ENCODE measurements at places on chromosomes 1 and 21. TPM values are rescaled to one million over a fixed set of nuclear protein-coding genes. Genes with fewer than 3 reads are reported as not detected.

- DNase-seq, result no peak
These were observed 29.1 kb downstream of the PRSS38 start for GRCh38 chr1:227844320-227845146.

Gene APH1A
- total RNA-seq, result 140 TPM

GRCh38 chr1:46619656-46620258 lies 3.1 kb upstream of the MOB3C start:
- no peak for DNase-seq

Gene NTRK1
- total RNA-seq, result 0.10 TPM

DNA sequence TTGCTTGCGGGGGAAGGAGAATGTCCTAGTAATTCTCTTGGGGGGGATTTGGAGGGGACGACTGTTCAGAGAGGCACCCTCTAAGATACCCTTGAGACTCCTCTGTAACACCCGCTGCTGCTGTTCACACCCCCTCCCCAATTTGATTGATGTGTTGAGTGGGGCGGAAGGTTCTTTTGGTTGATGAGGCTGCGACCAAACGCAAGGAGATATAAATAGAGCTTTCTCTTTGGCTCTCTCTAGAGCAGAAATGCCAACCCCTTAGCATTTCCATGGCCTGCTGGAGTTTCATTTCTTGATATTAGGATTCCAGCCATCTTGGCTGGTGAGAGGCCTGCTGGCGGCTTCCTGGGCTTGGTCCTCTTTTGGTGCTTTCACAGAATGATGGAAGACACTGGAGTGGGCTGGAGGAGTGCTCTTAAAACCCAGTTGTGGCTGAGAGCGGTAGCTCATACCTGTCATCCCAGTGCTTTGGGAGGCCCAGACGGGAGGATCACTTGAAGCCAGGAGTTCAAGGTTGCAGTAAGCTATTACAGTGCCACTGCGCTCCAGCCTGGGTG lies 2.0 kb downstream of the PIK3CD start:
- DNase-seq, result no peak

DNA sequence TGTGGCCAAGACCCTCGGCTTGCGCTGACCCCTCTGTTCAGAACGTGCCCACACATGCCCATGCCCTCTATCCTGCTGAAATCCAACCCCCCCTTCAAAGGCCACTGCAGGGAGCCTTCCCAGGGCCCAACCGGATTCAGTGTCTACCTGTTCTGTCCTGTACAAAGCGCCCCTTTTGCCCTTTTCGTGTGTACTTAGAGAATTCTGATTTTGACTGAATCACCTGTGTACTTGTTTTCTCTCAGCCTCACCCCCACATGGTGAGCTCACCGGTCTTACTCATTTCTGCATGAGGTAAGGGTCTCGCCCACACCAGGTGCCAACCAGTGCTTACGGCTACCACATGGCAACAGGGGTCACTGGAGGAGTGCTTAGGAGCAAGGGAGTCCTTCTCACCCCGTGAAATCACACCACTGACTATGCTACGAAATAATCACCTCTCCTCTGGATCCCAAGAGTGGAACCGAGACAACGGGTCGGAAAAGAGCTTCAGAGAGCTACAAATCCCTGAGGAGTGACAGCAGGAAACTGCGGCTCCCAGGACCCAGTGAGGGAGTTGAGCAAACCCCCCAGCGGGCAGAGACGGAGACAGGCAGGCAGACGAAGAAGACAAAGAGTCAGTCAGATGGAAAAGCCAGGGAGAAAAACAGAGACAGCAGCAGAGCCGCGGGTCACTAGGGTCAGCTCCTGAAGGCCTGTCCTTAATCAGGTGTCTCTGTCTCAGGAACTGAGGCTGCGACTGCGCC lies 2.1 kb upstream of the S100A2 start:
- peak; percentile 41 for DNase-seq

DNA sequence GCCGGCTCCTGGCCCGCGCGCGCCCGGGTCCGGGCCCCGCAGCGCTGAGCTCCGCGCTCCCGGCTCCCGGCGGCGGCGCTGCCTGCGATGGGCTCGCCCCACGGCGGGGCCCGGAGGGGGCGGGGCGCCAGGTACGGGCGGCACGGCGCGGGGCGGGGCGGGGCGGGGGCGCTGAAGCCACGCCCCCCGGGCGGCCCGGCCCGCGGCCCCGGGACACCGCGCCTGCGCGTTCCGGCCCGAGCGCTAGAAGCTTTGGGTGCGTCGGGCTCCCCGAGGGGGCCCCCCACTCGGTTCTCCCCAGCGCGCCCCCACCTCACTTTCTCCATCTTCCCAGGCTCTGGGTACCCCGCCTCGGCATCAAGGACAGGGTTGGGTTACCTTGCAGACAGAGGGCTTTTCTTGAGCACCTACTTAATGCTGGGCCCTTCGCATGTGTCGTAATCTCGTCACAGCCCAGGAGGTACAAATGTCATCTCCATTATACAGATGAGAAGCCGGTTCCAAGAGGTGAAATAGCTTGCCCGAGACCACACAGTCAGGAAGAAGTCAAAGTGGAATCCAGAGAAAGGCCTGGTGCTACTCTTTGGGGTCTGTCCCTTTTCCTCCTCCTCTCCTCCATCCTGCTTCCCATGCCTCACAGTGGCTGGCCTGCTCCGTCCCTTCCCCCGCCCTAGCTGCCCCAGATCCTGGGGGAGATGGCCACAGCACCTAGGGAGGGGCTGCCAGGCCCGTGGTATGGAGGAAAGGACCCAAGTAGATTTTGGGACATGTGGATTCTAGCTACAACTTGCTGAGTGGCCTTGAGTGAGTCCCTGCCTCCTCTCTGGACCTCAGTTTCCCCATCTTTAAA lies 46.5 kb downstream of the RAP1GAP start:
- DNase-seq, result no peak

DNA sequence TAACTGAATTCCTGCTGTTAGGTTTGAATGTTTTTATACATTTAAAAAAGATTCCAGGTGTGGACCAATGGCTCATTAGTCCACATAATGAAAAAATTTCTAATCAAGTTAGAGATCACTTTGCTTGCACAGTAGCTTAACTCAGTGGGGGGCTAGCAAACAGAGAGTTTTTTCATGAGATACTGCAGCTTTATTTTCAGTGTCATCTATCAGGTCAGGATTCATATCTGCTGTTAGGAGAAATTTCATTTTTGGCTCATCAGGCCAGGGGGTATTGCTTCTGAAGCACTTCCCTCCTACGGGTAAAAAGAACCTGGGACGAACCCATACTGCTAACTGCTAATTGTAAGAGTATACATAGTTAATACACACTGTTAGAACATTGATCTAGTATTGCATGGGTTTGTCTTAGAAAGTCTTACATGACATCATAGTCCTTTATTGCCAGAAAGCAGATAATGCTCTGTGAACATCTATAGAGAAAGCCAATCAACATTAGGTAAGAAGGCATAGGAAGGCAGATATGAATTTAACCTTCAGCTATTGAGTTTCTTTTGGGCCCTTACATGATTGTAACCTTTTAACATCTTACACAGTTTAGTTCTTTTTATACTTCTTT lies 38.0 kb downstream of the ADGRL2 start:
- no peak for DNase-seq

Gene TFF1
- not detected for total RNA-seq

DNA sequence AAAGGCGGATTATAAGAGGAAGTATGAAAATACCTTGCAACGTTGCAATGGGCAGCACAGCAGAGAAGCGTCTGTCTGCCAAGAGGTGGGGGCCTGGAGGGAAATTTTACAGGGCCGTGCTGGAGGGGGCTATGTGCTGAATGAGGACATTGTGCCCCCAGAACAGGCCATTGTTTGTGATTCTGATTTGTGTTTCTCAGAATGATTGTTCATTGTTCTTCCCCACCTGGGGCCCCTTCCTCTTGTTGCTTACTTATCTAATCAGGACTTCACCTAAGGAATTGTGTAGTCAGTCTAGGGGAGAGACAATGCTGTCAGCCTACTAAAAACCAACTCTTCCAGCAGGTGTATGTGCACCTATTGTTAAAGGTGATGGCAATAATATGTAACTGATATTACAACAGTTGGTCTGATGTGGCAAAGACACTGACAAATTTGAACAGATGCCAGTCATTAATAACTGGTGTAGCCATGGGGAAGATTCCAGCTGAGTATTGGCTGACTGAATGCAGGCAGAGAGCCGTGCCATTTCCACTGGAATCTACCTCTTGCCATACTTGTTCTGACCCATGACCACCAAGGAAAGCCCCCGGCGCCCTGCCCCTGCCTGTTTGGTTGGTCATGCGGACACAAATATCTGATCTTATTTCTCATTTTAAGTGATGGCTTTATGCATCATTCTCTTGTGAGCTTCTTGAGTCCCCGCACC lies 45.2 kb upstream of the PSEN2 start:
- no peak for DNase-seq

DNA sequence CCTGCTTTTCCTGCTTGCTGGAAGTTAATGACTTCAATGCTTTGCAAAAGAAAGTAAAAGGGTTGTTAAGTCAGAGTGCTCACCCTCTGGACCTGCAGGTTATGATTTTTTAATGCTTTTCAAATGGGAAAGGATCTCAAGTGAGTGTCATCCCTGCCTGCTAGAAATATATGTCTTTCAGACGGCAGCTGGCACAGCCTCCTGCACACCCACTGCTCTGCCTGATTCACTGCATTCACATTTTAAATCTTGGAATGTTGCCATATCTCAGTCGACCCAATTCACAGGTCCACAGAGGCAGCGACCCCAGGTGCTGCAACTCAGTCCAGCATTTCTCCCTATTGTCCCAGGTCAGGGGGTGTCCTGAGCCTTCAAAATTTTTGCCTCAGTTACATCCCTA lies 10.7 kb downstream of the DUSP23 start:
- no peak for DNase-seq

Gene KCND3
- total RNA-seq, result 0.08 TPM

DNA sequence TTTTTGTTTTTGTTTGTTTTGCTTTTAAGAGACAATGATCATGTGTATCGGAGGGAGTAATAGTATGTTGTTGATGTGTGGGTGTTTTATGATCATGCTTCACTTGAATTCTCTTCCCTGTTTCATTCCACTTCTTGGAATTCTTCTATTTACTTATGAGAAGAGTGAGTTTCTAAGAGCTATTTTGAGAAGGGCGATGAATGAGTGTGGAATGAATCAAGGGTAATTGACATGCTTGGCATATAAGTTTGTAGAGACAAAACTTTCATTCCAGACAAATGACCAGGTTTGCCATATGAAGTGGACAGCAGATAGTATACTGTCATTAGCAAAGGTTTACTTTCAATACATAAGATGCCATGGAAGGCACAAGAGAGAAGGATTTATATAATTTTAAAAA lies 42.3 kb upstream of the PDC start:
- no peak for DNase-seq

Gene LPAR3
- 0.27 TPM for total RNA-seq

Gene NTNG1
- total RNA-seq, result 4.4 TPM
